MV-4-11 (cell line): ENCODE measurements at places on chromosomes 6 and 20.

- no peak for DNase-seq
These were observed 1.7 kb downstream of the THBD start for GRCh38 chr20:23047738-23048214.

GRCh38 chr6:118704915-118705314 lies 53.5 kb upstream of the CEP85L start:
- no peak for DNase-seq

DNA sequence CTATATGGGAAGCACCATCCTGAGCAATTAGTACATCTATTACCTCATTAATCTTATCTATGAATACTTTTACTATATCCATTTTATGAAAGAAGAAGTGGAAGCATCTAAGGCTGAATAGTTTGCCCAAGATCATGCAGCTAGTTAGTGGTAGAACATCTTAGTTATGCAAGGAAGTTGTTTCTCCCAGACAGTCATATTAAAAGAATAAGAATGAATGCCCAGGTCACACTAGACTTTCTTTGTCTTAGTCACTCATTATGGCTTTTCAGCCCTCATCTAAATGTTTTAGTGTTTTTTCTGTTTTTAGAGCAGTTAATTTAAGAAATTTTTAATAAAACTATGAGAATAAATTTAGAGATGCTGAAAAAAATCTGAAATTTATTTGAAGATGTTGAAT lies 517.5 kb downstream of the CDKAL1 start:
- peak; percentile 3 for DNase-seq

- DNase-seq = no peak
These were observed 161.1 kb downstream of the SCP2D1 start for GRCh38 chr20:18974660-18975059.

- DNase-seq = no peak
These were observed 356.6 kb upstream of the RSPO3 start for GRCh38 chr6:126761854-126762253.

GRCh38 chr6:166194914-166195859 lies 27.5 kb upstream of the TBXT start:
- DNase-seq = peak; percentile 60
